ENCODE measurements at places on chromosomes 3 and 15. TPM values are rescaled to one million over a fixed set of nuclear protein-coding genes. Genes with fewer than 3 reads are reported as not detected.

AGBL1 gene
- total RNA-seq, result not detected

DNA sequence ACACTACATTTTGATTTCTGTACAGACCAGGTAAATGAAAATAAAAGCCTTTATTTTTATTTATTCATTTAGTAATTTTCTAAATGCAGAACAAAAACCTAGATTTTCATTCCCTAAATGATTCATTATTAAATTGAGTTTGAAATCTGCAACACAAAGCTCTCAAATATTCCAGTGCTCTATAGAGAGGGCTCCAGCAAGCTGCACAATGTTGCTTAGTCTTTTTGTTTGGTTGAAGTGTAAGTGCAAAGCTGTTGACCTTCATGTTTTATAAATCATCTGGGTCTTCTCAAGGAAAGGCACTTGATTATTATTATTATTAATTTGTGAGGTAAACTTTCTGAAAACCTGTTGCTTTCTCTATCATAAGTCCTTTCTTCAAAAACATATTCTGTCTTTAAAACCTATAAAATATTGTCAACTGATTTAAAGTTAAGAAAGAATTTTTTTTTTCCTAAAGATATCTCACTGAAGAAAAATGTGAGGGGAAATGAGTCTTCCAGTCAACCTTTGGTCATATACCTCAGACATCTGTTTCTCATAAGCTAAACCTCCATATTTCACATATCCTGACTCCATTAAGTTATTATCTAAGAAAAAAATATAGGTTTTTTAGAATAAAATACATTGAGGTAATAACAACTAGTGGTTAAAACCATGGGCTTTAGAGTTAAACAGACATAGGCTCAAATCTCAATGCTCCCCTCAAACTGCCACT is 100.7 kb downstream of the ZIC4 start:
- no peak for DNase-seq

- no peak for DNase-seq
Measured at GRCh38 chr15:99632521-99632920, 66.7 kb downstream of the MEF2A start.

DNA sequence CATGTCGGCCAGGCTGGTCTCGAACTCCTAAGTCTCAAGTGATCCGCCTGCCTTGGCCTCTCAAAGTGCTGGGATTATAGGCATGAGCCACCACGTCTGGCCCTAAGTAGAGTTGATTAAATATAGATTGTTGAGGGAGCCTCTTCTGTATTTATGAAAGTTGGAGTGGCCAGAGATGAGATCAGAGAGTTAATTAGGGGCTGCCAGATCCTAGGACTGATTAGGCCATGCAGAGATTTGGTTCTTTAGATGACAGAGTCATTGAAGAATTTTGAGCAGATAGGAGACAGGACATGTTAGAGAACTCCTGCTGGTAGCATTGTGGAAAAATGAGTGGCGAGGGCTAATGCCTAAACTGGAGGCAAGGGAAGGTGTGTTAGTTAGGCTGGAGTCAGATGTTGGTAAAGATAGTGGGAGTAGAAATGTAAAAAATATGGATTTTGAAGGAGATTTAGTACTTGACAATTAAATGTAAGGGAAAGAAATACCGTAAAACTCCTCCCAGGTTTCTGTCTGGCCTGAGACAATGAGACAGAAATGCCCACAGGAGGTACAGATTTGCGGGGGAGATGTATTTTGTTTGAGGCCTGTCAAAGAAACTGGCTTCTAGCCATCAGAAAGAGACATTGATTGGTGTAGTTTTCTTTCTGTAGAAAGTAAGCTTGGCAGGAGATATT is 23.4 kb downstream of the SACM1L start:
- no peak for DNase-seq

DNA sequence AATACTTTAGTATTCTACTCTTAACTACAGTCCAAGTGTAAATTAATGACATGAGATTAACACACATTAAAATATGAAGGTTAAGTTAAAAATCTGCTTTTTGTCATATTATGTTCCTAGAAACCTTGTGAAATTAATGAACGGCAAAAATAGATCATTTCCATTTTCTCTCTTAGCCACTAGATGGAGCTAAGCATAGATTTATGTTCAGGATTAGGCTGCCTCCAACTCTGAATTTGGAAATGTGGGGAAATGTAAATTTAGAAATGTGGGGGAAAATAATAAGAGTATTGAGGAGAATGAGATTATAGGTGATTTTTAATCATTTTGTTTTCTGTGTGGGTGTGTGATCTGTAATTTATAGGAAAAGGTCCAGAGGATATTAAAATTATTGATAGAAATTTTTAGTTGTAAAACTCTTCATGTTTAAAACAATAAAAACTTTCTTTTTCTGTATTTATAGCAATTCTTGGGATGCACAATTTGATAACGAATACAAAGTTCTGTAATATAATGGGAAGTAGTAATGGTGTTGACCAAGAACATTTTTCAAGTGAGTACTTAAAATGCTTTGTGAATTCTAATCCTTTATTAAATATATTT is 59.2 kb downstream of the TMOD3 start:
- no peak for DNase-seq
